Stimulated activated CD4-positive, alpha-beta T cell treated with anti-CD3 and anti-CD28 coated beads, Interleukin-12 subunit alpha, Interleukin-12 subunit beta, amount 100 ng/mL, for 48 hours (primary cell): ENCODE measurements at places on chromosomes 5 and 9.

- no peak for DNase-seq
These were observed 136.5 kb downstream of the PBX3 start for GRCh38 chr9:125883565-125884217.

- no peak for DNase-seq
These were observed 1.7 kb upstream of the AIF1L start for GRCh38 chr9:131094622-131095021.

GRCh38 chr9:107620801-107621200 lies 131.2 kb upstream of the KLF4 start:
- DNase-seq, result no peak

- no peak for DNase-seq
These were observed 110.2 kb downstream of the FER start for GRCh38 chr5:108857905-108858304.

DNA sequence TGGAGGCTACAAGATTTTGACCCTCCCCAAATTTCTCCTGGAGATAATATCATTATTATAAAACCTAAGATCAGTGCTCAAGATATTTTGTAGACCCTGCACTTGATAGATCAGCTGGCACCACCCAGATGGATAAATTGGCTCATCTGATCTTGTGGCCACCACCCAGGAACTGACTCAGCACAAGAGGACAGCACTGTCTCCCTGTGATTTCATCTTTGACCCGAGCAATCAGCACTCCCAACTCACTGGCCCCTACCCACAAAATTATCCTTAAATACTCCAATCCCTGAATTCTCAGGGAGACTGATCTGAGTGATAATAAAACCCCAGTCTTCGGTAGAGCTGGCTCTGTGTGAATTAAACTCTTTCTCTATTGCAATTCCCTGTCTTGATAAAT lies 34.5 kb upstream of the TENT2 start:
- no peak for DNase-seq
